ENCODE measurements at places on chromosomes 7 and 10.

DNA sequence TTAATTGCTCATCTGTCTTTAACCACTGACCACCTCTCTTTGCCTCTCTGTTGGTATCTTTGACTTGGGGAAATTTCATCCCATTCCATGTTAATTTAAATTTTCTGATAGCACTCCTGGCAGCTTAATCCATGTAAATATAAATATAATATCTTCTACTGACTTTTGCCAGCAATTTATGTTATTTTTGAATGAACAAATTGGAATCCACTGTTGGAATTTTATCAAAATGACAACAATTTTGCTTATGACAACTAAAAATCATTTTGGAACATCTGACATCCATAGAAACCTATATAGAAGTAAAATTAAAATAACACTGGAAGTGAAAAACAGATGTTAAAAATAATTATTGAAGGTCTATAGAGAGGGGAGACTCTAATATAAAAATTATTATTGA is 176.5 kb upstream of the AKR1E2 start:
- no peak for DNase-seq

- DNase-seq = no peak
These were observed 93.1 kb upstream of the ZPBP start for GRCh38 chr7:50185951-50186682.

GRCh38 chr7:30238721-30239441 is 45.5 kb upstream of the ZNRF2 start:
- DNase-seq = no peak

- DNase-seq = no peak
These were observed 45.0 kb downstream of the ARMH3 start for GRCh38 chr10:102010961-102011360.

- no peak for DNase-seq
These were observed 93.1 kb upstream of the DKK1 start for GRCh38 chr10:52220947-52221346.

GRCh38 chr7:120274482-120274881 is 1.5 kb downstream of the KCND2 start:
- peak; percentile 10 for DNase-seq

- DNase-seq = no peak
These were observed 7.7 kb downstream of the RUNDC3B start for GRCh38 chr7:87635921-87636320.

- no peak for DNase-seq
These were observed 34.9 kb upstream of the PTF1A start for GRCh38 chr10:23157239-23157681.

- DNase-seq = no peak
These were observed 986.9 kb downstream of the REEP3 start for GRCh38 chr10:64508029-64508661.

- DNase-seq = no peak
These were observed 655.0 kb downstream of the SDK1 start for GRCh38 chr7:3955751-3956696.

- DNase-seq = no peak
These were observed 51.3 kb upstream of the KCND2 start for GRCh38 chr7:120221666-120222065.

GRCh38 chr7:3154881-3155494 is 111.3 kb upstream of the CARD11 start:
- no peak for DNase-seq

DNA sequence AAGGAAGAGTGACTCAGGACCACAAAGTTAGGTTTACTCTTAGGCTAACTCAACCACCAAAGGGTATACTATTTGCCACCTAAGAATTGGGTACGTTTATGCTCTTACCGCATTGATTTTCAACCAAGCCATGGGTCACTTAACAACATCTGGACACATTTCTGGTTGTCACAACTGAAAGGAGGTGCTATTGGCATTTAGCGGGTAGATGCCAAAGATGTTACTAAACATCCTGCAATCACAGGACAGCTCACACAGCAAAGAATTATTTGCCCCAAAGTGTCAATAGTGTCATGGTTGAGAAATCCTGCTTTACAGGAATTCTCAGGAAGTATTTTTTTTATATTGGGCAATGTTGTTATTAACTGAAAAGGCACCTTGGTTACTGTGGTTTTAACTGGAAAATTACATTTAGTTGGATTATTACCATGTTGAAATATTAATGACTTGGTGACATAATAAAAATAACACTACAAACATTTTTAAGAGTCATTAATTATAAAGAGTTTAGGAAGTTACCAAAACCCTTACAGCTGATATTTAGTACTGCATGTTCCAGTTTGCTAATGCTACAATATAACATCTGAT is 185.0 kb upstream of the TMEM196 start:
- DNase-seq = no peak

GRCh38 chr10:107653832-107654287 is 489.4 kb upstream of the SORCS1 start:
- peak; percentile 20 for DNase-seq

- peak; percentile 90 for DNase-seq
These were observed 570 bp upstream of the PRTFDC1 start for GRCh38 chr10:24952707-24953645.

GRCh38 chr10:24097751-24098207 is 111.2 kb upstream of the KIAA1217 start:
- DNase-seq = no peak

DNA sequence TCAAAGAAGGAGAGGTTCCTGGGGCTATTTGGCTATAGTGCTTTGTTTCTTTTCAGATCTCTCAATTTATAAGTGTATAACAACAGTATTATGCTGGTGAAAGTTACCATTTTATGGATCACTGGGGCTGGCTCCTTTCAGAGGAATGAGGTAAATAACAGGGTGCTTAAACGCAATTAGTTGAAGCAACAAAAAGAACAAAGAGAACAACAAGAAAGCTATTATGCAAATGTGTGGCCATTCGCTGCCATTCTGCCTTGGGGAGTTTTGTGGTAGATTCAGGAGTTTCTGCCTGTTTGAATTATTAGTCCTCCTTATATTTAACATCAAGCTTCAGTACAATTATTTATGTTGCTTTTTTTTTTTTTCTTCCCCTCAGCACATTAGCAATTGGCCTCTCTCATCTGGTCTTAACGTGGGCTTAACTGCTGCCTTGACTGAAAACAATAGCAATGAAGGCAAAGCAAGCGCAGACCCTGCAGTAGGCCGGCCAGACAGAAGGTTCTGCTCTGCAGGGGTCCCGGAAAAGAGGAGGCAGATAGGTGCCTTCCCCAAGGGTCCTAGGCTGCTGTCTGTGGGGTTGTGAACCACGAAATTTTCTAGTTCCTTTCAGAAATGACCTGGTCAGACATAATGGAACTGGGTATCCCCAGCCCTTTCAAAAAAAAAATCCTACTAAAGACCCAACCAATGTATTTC is 339.9 kb upstream of the PODXL start:
- DNase-seq = no peak

GRCh38 chr10:3980660-3981059 is 195.7 kb upstream of the KLF6 start:
- DNase-seq = no peak

Data from D341Med (cell line).